ENCODE measurements at places on chromosomes 2 and 18.

GRCh38 chr2:39492095-39492590, 55.1 kb upstream of the MAP4K3 start:
- no peak for DNase-seq

GRCh38 chr2:29527947-29528346, 393.4 kb downstream of the ALK start:
- no peak for DNase-seq

GRCh38 chr2:176561706-176562105, 292.5 kb downstream of the MTX2 start:
- no peak for DNase-seq

DNA sequence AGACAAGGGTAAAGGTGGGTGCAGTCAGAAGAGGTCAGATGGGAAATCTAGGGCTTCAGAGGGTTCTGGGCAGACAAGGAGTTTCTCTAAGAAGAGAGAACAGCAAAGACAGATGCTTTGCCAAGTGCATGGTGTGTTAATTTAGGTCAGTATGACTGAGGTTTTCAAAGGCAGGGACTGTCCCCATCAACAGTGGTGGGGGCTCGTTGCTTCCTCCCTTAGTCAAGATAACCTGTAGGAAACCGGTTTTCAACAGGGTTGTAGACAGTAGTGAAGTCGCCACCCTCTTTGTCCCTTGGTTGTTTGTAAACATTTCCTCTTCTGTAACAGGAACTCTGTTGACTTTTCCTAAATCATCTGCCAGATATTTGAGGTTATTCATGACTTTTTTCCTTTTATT, 11.6 kb downstream of the RAB12 start:
- no peak for DNase-seq

DNA sequence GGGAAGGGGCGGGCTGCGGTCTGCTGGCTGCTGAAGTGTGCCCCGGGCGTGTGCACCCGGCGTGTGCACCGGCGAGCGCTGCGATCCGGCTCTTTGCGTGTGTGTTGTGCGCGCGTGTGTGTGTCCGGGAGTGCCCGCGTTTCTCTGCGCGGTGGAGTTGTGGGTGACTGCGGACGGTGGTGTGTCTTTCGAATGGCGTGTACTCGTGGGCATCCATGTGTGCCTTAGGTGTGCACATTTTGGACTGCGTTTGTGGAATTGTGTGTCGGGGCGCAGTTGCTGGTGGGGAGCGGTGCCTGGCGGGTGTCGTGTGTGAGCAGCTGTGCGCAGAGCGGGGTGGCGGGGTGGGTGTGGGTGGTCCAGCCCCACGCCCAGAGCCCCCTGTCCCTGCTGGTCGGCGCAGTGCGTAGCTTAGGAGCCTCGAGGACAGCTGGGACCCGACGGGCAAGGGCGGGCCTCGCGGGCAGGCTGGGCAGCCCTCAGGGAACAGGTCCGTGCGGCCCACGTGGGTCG, 533 bp downstream of the HPCAL1 start:
- DNase-seq, result no peak

GRCh38 chr2:37631292-37631691, 40.1 kb downstream of the CDC42EP3 start:
- no peak for DNase-seq

GRCh38 chr2:216636551-216637450, 3.6 kb downstream of the IGFBP2 start:
- no peak for DNase-seq

- no peak for DNase-seq
Observed at GRCh38 chr2:140775411-140775810, 1355.4 kb downstream of the LRP1B start.

- DNase-seq, result no peak
Observed at GRCh38 chr2:70128005-70128404, 40.7 kb downstream of the PCBP1 start.

DNA sequence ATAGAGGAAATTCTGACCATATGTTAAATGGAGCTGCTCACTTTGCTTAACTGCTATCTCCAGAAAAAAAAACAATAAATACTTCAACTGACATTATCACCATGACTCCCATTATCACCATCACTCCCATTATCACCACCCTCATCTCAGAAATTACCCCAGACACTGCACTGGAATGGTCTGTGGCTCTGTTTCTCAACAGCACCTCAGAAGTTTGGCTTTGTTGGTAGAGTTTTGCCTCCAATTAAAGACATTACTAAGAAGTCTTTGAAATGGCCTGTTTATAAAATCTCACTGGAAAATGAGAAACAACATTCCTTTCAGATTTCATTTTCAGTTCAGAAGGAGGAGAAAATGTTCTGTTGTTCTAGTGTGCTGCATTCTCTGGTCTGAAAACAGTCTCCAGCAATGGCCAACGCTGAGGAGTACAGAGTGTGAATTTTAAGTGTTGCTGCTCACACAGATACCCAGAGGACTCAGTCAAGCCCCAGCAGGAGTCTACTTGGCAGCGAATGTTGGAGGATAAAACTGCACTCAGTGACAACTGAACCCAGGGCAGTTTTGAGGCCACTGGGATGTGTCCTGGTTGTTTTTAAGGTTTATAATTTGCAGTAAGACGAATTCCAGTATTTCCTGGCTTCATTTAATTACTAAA, 364.5 kb upstream of the CDH2 start:
- no peak for DNase-seq

DNA sequence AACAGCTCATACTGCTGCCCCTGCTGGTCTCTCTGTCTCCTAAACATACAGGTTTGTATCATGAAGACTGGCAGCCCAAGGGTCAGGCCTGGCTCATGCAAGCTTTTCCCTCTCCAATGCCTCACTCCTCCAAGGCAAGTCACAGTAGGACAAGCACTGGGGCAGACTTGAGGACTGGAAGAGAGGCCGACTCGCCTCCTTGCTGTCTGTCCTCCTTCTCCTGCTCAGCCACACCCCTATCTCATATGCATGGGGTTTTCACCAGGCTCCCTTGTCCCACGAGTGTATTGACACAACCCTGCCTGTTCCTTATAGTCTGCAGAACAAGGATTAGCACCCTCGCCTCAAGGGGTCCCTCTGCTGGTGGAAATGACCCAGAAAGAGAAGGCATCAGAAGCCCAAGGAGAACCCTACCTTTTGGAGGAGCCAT, 223.7 kb downstream of the SOX11 start:
- no peak for DNase-seq

DNA sequence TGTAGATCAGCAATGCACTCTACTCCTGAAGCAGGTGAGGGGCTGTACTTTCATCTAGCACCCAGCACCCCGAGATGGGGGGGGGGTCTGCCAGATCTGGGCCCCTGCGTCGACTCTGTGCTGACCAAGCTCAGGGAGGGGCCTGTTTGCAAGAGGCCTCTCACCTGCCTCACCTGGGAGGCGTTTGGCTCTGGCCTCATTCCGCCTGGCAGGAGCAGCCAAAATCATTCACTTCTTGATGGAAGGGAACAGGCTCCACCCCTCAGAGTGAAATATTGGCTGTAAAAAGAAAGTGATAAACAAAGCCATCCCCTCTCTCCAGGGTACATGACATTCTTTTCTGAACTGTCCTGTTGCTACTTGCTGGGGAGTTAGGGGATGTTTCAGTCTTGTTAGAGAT, 10.7 kb upstream of the IL1R2 start:
- no peak for DNase-seq

DNA sequence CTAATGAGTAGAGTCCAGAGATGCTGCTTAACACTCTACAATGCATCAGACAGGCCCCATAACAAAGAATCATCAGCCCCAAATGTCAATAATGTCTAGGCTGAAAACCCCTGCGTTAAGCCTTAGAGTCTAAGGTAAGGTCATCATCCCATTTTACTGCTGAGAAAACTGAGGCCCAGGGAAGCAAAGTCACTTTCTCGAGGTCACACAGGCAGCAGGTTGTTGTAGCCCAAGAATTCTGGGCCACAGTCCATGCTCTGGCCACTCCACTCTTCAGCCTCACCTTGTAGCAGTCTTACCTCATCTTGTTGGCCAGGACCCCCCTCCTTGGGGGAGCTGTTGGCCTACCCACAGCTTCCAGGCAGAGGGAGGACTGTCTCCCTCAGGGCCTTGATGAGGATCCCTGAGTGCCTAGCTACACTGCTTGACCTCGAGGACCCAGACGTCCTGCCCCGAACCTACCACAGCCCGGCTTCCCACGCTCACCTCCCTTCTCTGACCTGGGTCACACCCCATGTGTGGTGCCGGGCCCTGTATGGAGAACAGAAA, 54.4 kb downstream of the SMAD7 start:
- no peak for DNase-seq

DNA sequence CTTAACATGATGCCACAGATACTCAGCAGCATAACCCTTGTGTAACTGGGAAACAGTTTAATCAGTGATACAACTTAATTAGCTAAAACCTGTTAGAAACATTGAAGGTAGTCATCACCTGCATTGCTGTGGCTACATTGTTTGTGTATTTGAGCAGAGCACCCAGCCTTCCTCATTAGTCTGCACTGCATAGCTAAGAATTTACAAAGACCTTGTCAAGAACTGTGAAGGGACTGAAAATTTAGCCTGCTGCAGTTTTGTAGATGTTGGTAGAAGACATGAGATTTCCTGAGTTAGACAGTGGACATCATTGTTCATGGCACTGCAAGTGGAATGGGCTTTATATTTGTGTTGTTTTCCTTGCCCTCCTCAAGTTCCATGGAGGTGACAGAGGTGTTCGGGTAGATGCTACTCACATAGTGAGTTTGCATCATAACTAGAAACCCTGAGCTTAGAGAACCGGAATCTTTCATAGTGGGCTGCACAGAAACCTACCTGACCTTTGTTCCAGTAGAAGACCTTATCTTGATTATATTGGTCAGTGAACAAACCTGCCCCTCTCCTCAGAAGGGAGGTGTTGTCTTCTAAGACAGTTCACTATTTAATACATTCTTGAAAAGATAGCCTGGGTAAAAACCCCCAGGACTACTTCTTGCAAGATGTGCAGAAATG, 12.5 kb downstream of the VAPA start:
- DNase-seq, result no peak

GRCh38 chr18:6948281-6949055, 169.1 kb downstream of the LAMA1 start:
- DNase-seq, result no peak

- DNase-seq, result peak; percentile 7
Observed at GRCh38 chr2:95728878-95729596, 137.2 kb downstream of the TRIM43 start.

DNA sequence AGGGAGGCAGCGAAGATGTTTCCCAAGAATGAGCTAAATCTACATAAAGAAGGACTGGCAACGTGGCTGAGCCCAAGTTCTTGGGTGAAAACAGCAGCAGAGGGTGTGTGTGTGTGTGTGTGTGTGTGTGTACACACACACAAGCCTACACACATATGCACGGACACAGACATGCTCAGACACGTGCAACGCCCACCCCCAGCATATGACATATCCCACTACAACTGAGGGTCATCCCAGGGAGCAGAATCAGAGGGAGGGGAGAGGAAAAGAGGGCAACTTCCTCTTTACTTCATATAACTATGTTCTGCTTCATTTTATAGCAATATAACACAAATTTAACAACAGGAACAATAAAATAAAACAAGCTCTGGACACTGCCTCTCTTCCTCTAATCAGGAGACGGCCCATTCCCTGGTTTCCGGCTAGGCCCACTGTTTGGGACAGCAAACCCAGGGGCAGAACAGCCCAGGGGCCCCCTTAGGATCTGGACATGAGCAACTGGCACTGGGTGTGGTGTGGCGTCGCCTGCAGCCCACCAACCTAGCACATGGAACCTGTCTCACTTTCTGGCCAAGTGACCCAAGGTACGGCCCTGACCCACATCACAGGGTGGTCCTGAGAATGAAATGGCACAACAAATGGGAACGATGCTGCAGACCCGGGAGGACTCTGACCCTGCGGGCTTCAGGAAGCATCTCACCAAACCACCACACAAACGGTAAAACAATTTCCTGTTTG, 25.0 kb downstream of the FAM178B start:
- no peak for DNase-seq

Measured in GF-D8 (cell line).